ENCODE measurements at places on chromosomes 1 and 21.

DNA sequence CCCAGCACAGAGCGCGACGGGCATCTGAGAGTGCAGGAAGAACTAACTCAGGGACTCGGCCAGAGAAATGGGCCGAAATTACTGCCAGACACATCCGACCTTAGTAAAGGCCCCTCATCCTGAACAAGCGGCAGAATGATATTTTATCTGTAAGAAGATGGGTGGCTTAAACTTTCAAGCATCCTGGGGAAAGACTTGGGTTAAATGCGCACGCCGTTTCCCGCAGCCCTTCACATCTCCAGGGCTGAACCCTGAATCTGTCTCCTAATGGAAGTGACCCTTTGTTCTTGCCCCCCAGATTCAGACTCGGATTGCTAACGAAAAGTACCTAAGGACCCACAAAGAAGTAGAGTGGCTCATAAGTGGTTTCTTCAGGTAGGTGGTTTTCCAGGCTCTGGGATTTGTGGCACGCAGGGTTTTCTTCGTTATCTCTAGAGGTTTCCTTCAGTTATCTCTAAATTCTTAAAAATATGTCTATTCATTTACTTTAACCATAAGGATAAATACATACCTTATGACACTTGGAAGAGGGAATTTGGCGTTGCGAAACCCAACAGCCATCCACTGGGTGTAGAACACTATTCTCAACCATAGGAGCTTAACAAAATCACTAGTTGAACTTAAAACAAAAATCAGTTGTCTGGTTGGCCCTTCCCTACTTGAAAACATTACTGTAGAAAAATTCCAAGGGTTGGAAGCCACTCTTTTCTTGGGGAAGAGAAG lies 627 bp downstream of the RIIAD1 start:
- DNase-seq, result no peak

DNA sequence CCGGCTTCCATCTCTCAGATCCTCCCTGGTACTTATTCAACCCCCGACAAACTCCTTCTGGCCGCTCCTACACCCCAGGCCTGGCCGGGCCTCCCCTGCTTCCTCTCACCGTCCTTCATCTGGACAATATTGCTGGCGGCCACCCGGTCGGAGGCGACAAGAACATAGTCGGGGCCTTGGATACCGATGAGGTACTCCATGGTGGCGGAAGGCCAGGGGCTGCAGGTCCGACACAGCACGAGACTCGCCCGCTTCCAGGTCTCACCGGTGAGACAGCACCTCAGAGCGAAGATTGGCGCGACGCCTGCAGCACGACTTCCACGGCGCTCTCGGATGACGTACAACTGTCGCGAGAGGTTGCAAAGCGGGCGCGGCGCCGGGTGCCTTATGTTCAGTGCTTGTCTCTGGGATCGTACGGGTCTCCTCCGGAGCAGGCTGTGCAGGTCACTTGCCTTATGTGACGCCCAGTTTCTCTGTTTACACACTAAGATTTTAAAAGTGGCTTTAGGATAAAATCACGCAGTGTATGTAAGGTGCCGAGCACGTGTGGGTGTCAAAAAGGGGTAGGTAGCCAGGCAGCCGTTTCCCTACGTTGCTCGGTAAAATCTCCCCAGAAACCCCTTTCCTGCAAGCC lies at the start of gene PSMB2:
Gene PSMB2 (minus strand): TSS at position 294 of the 634 bp plus-strand sequence. CDS start 94 bp downstream, at position 200.
- DNase-seq, result peak; percentile 95

DNA sequence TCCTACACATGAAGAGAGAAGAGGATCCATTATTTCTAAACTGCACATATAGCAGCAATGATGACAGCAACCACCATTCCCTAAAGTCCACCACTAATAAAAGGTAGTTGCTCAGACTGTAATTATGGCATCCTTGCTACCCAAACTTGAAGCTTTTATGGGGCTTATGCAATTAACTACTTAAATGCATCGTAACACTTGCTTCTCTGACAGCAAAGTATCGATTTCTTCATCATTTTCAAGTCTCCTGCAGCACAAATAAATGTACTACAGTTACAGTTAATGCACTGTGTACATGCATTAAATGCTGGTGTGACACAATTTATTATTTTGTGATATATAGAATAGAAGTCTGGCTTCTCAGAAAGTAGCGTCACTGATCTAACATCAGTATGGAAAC lies 241.7 kb downstream of the USH2A start:
- DNase-seq, result no peak

GRCh38 chr1:1440262-1441001 lies 4.9 kb downstream of the VWA1 start:
- no peak for DNase-seq

GRCh38 chr1:3551290-3551678 lies 60.0 kb downstream of the MEGF6 start:
- DNase-seq, result no peak

GRCh38 chr1:74412244-74412643 lies 100.2 kb downstream of the LRRC53 start:
- no peak for DNase-seq

- no peak for DNase-seq
Observed at GRCh38 chr21:33492571-33492970, 1.1 kb upstream of the DNAJC28 start.

DNA sequence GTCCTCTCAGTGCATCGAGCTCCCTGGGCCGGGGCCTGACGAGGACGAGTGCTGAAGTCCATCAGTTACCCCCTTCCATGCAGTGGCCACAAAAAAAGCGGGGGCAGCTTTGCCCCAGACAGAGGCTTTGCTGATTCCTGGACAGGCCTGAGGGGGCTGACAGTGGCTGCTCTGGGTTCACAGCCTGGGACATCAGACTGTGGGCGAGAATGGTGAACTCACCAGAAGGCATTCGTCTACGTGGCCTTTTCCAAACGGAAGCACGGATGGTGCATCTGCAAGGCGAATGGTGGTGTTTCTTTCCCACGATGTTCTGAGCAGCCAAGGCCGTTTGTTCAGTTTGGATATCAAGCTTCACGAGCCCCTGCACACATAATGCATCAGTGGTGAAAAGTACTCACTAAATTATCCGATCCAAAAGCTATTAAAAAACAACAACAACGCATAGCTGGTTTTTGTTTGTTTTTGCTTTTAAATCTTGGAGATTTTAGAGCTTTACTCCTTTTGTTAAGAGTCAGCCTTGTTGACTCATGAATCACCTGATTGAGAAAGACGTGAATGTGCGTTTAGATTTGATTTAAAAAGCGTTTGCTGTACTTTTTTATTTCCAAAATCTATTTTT lies 6.3 kb upstream of the ZBTB21 start:
- no peak for DNase-seq

DNA sequence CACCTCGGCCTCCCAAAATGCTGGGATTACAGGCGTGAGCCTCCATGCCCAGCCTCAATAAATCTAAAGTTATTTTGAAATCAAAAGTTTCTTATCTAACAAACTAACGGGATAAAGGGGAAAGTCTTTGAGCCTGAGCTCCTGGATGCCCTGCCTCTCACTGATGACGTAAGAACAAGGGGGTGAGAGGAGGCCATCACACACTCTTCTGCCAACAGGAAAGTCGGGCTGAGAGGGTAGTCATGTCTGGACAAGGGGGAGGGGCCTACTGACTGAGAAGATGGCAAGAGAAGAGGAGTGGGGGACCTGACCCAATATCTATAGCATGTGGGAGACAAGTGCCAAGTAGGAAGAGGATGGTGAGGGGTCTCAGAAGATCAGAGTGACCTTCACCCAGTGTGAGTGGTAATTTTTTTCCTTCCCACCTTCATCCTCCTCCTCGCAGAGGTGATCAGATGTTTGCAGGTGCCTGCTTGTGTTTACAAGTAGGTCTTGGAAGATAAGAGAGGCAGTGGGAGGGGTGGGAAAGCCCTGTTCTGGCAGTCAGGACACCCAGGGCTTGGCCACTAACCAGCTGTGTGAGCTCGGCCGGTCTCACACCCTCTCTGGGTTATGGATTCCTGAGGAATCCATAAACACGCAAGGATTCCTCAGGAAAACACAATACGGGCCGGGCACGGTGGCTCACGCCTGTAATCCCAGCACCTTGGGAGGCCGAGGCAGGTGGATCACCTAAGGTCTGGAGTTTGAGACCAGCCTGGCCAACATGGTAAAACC lies 9.6 kb downstream of the UQCRHL start:
- DNase-seq, result no peak

- DNase-seq, result no peak
Observed at GRCh38 chr21:26843933-26844257, 1.3 kb downstream of the ADAMTS1 start.

DNA sequence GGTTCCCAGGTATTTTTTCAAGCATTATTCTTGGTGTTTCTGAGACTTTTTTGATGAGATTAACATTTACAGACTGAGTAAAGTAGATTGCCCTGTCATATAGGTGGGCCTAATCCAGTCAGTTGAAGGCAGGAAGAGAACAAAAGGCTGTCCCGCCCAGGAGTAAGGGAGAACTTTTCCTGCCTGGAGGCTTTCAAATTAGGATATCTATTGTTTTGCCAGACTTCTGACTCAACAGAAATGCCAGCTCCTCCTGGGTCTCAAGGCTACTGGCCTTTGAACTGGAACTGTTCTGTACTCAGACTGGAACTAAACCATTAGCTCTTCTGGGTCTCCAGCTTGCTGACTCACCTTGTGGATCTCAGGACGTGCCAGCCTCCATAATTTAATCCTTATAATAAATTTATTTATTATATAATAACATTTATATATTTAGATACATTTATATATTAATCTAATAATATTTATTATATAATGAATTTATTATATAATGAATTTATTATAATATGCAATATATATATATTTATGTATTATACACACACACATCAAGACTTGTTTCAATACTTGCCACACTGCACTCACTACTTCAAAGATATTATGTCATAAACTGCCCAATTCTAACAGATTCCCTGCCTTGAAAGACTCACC lies 510.8 kb upstream of the B3GALT2 start:
- DNase-seq, result no peak

DNA sequence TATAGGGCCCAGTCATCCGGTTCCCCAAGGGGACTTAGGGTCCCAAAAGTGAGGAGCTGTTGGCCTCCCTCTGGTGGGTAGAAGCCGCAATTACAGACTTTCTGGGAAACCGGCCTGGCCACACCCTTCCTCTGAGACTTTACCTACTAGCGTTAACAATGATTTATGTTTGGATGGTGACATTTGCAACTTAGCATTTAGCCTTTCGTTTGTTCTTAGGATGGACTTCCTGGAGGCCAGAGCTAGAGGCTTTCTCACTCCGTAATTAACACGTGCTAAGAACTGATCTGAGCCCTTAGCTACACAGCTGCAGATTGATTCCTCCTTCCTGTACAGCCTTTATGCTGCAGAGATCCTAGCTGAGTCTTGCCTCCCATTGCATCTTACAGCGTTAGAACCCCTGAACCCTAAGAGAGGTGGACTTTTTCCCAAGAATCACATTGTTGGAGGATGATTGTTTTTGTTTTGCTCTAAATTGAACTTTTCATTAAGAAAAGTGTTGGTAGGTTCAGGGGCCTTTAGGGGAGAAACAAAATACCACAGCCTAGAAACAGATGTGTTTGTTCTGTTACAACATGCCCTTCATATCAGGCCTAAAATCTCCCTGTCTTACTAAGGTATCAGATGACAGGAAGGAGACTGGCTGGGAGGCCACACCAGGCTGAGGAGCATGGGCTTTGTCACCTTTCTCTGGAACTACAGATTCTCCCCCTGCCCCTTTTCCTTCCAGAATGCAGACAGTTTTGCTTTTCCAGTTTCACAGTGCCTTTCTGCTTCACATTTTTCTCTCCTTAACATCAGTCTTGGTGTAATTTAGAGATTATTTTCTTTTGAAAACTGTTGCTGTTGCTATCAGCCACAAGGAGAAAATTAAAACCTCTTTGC lies 1.9 kb downstream of the S100A11 start:
- peak; percentile 71 for DNase-seq

GRCh38 chr1:245016700-245017099 lies 138.1 kb upstream of the KIF26B start:
- DNase-seq, result no peak

GRCh38 chr1:87592156-87592555 lies 263.5 kb downstream of the LMO4 start:
- no peak for DNase-seq

Measured in CD4-positive, alpha-beta T cell treated with Interleukin-6 for 4 hours (primary cell).